ENCODE measurements at places on chromosomes 16 and 17.

GRCh38 chr17:16879686-16880085 is 92.2 kb downstream of the TNFRSF13B start:
- no peak for DNase-seq

GRCh38 chr16:70276392-70276791 is 12.9 kb downstream of the AARS1 start:
- no peak for DNase-seq

GRCh38 chr17:28957277-28957991 is 6.1 kb upstream of the PHF12 start:
- no peak for DNase-seq

DNA sequence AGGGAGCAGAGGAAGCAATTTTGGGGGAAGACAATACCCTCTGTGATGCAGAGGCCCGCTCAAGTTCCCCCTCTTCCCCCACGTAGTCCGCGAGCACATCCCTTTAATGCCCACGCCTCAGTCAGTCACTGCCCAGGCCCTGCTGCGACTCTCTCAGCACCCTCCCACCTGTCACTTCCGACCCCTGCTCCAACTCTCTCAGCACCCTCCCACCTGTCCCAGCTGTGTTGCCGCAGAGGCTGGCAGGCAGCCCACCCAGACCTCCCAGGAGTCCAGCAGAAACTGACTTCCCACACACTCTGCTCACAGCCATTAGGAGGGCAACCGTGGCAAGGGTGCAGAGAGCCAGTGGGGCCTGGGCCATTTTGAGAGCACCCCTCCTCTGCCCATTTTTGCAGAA is 92.7 kb downstream of the WSCD1 start:
- DNase-seq: no peak

DNA sequence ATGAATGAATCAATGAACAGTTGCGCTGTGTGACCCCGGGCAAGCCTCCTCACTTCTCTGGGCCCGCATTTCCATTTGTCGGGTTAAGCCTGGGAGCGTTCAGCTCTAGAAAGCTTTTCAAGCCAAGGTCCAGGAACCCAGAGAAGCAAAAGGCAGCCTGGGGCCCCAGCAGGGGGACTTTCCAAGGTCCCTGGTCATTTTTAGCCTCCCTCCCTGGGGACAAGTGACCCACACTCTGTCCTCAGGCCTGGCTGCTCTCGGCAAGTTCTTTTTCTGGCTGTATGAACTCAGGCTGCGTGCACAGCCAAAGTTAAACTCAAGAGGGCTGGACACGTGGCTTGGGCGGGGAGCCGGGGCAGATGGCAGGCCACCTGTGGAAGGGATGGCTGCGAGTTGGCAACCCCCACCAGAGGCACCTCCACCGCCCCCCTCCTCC is 41.4 kb upstream of the CIBAR2 start:
- no peak for DNase-seq

GRCh38 chr17:16987830-16988601 is 16.1 kb upstream of the TNFRSF13B start:
- peak; percentile 30 for DNase-seq

DNA sequence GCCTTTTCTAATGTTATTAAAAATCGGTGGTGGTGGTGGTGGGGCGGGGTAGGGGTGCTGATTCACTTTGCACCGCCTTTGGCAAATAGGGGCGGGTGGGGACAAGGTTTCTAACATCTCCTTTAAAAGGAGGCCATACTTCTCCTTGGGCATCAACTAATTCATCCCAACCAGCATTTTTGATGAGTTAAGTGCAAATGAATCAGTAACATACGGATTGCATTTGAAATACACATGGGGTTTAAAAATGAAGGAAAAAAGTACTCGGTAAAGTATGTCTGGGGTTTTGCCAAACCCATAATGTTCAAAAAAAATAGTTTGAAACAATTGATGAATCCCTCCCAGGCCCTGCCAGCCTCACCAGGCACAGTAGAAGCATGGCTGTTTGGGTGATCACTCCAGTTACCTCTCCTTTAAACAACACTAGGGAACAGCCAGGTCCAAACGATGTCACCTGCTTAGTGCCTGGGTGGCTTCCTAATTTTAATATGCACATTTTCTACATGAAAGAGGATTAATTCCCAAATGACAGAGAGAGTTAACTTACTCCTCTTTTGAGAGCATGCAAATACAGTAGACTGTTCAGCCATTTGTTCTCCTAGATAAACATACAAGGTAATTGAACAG is 107.2 kb downstream of the ANKFN1 start:
- no peak for DNase-seq

DNA sequence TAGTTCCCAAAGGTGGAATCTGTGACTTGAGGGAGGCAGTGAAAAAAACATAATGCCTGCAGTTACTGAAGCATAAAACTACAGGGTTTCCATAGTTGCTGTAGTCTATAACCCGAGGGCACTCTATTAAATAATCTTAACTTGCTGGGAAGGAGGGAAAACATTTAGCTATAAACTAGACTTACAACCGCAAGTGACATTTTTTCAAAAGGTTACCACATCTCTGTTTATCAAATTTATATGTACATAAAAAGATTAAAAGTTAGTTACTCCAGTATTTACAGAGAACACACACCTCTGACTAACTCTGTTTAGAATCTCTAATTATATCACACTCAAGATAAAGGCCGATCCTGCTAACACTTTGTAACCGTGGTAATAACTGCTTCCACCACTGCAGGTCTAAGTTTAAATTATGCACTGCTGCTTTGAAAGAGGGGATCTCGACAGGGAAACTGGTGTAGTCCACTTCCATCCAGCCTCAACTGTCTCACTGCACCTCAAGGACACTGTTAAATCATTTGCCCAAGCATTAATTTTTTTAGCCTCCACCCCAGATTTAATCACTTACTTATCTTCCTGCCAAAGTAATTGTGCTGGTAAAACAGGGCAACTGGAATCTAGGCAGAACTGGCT is 14.6 kb downstream of the KCNJ16 start:
- no peak for DNase-seq

- DNase-seq: no peak
Measured at GRCh38 chr17:32015245-32016013, 8.2 kb downstream of the LRRC37B start.

- no peak for DNase-seq
Measured at GRCh38 chr16:2829501-2830354, at the start of gene ZG16B. TSS of gene ZG16B (plus strand) at chr16:2830303. CDS start at chr16:2830442, 139 bp downstream.

DNA sequence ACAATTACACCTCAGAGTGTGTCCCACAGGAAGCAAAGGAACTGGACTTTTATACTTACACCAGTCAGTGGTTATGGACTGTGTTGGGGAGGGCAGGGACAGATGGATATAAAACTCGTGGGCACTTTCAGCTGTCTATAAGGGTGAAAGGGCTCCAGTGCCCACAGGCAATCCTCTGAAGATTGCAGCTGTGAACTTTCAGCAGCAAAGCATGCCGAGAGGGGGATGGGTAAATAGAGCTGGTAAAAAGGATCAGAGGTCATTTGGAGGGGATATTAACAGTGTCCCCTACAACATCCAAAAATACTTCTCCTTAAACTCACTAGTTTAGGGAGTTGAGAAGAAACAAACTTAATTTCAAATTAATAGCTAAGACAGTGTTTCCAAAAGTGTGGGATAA is 13.3 kb upstream of the RFWD3 start:
- no peak for DNase-seq
